ENCODE measurements at places on chromosomes 2 and 18.

GRCh38 chr2:208608122-208608835, 201.7 kb downstream of the PTH2R start:
- no peak for DNase-seq

DNA sequence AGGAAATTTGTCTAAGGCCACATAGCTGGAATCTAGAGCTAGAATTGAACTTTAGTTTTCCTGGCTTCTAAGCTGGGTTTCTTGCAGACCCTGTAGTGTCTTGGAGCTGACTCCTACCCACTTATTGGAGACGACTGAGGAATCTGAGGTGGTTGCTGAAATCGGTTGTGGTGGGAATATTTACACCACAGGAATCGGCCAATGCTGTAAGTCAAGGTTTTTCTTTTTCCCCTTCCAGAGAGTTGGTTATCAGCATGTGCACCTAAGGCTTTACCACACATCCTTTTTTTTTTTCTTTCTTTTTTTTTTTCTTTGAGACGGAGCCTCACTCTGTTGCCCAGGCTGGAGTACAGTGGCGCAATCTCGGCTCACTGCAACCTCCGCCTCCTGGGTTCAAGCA, 9.4 kb downstream of the CABLES1 start:
- no peak for DNase-seq

DNA sequence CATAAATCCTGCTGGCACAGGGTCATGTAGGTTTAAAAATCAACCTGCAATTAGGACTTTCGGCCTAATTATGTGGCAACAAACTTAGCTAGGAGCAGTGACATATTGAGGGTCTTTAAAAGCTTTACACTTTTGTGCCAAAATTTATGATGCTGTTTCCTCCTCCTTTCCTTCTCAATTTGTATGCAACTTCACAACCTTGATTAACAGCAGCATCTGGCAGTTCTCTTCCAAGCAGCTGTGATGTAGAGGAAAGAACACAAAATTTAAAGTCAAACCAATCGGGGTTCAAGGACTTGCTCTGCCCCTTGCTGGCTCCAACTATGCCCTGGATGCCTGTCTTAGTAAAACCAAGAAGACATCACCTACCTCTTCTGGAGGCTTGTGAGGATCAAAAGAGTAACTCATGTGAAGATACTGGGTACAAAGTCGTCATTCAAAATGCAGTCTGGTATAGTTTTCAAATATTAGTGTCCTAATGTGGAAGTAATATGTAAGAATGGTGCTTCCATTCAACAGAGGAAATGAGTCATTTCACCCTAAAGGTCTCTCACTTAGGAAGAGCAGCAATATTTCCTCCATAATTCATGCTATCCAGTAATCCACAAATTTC, 94.7 kb downstream of the ANKRD44 start:
- no peak for DNase-seq

GRCh38 chr2:191349990-191350389, 104.8 kb downstream of the MYO1B start:
- no peak for DNase-seq

GRCh38 chr2:54952978-54953456, 97.2 kb downstream of the RTN4 start:
- no peak for DNase-seq

- DNase-seq, result no peak
These were observed 16.6 kb upstream of the RPE start for GRCh38 chr2:209985874-209986273.

DNA sequence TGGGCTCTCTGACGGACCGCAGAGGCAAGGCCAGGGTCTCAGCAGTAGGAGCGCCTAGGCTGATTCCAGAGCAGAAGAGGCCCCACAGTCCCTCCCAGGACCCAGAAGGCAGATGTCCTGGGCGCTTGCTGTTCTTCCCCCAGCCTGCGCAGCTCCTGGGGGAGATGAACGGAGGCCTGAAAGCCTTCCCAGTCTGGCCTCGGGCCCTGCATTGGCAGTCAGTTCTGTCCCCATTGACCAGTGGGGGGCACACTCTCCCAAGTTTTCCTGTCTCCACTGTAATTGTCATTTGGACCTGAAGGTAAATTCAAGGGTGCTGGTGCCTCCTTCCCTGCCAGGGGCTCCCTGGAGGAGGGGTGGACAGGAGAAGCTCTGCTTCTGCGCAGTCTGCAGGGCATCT, 345.7 kb downstream of the CYP26B1 start:
- DNase-seq, result no peak

DNA sequence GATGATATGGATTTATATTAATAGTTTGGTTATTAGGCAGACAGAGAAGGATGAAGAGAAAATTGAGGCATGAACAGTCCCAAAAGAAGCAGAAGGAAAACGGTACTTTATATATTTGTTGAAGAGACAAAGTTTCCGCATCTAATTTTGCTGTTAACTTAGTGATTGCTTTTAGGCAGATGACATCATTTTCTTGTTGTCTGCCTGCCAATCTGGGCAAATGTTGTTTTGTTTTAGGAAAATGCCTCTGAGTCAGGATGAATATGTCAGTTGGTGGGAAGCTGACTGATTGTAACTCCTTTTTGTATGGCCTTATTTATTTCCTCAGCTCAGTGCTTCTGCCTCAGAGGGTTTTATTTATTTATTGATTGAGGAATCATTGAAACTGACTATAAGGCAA, 52.5 kb upstream of the CAVIN2 start:
- no peak for DNase-seq

GRCh38 chr2:137039482-137040152, 274.3 kb downstream of the THSD7B start:
- no peak for DNase-seq

DNA sequence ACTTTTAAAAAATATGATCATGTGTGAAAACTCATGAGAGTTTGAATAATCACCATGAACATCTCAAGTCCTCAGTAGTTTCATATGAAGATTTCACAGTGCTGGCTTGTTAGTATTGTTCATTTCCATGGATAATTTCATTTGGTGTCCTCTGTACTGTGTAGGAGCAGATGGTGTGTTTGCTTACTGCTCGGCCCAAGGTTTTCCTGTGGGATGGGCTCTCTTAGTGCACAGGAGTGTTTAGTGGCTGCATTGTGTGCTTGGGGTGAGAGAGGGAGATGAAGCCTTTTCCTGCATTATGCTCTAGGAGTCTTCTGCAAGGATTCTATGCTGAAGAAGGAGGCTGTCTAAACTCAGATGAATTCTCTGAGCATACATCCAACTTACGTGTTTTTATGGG, 270.6 kb downstream of the SOCS6 start:
- no peak for DNase-seq

DNA sequence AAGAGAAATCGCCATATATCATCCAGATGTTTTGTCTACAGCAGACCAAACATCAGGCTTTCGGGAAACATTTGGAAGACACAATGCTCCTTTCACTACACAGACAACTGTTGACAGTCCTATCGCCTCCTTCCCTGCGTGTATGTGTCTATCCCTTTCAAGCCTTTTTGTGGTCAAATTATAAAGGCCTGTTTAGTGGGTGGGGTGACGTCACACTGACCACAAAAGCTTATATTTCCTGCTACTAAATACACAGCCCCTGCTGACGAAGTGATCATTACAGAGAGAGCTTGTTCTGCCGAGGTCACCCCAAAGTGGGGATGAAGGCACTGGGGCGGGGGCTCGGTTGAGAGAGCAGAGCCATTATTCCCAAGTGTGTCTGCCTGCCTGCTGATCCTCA, 302.7 kb upstream of the TNP1 start:
- no peak for DNase-seq

DNA sequence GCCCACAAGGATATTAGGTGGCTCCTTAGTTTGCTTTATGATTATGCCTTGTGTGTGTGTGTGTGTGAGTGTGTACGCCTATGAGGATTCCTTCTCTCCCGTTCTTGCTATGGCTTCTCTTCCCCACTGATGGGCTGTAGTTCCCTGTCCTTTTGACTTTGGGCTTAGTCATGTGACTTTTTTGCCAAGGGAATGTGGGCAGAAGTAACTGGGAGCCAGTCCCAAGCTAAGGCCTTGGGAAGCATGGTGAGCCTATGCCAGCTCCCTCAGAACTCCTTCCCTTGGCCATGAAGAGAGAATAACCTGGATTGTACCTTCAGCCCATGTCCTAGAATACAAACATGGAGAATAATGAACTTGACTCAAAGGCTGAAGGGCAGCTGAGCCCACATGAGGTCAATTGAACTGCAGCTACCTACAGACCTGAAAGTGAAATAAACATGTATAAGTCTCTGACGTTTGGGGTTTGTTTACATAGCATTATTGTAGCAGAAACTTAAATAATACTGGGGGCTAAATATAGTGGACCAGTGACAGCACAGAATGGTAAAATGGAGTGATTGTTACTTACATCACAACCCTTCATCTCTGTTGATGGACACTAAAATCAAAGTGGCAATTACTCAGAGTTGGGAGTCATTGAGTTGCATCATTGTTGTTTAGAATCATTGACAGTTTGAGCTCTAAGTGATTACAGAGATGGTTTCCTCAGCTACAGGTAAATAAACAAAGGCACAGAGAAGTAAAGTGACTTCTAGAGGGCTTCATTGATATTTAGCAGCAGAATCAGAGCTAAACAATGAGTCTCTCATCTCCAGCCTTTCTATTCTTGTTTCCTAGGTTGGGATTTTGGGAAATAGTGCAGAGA, 15.3 kb upstream of the IL36G start:
- no peak for DNase-seq

GRCh38 chr18:6885006-6885481, 155.5 kb downstream of the ARHGAP28 start:
- no peak for DNase-seq

DNA sequence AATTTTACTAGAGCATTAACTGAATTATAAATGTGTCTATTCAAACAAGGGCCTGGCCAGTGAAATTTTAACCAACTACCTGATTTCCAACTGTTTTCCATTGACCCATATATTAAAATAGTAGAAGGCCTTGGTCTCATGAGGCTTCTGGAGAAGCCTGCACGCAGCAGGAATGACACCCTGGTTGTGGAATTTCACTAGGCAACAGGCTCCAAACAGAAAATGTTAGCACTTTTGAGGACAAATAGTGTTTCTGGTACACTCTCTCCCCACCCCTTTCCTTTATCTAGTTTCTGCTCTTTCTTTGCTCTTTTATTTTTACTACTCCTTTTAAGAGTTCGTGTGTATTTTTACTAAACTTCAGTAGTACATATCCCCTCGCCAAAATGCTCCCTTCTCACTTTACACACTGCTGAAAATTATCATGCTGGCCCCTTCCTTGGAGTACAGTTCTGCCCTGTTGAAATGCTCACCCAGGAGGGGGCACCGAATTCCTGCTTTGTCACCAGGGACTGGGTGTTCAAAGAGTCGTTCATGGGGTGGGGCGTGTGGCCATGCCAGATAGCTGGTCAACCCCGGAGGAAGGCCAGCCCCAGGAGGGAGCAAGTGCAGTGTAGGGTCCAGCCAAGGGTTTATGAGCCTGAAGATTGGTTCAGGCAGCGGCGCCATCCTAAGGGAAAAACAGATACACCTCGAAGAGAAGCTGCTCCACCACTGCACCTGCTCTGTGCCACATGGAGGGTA, 22.1 kb upstream of the COL6A3 start:
- no peak for DNase-seq

DNA sequence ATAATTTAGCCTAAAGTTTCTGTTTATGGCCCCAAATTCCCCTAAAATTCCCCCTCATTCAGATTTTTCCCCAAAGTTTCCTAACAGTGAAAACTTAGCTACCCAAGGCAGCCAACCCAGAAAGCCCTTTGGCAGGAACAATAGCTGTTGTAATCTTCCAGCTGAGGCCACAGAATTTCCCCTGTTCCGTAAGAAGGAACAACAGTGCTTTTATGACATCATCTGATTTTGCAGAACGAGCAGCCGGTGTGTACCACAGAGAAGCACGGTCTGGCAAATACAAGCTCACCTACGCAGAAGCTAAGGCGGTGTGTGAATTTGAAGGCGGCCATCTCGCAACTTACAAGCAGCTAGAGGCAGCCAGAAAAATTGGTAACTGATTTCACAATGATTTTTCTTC, 6.3 kb downstream of the TNFAIP6 start:
- no peak for DNase-seq

DNA sequence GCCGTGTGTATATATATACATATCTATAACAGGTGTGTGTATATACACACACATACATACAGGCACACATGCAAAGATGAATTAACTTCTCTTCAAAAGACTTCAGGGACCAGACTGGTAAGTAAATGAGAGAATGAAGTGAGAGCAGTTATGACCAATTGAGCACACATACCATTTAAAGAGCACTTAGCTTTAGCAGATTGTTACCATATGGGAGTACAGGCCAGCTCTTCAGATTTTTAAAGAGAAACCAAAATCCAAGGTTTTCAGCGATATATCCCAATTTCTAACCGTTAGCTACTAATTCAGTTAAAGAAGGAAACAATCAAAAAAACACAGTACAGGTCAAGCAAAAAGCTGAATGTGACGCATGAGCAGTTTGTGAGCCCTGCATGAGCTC, 23.7 kb downstream of the INPP1 start:
- DNase-seq, result no peak

- DNase-seq, result peak; percentile 69
These were observed 181.4 kb downstream of the SMAD2 start for GRCh38 chr18:47748847-47749599.

DNA sequence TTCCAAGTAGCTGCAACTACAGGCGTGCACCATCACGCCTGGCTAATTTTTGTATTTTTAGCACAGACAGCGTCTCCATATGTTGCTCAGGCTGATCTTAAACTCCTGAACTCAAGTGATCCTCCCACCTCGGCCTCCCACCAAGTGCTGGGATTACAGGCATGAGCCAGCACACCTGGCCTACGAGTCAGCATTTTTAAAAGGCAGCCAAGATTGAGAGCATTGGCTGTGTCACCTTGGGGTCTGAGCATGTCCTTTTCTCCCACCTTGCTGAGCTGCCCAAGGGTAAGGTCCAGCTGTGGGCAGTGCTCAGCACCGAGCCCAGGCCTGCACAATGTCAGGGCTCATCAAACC, 142.8 kb upstream of the LMAN1 start:
- no peak for DNase-seq

- no peak for DNase-seq
These were observed 174.0 kb downstream of the CCDC85A start for GRCh38 chr2:56357655-56358295.

GRCh38 chr2:105085525-105085924, 47.7 kb downstream of the MRPS9 start:
- DNase-seq, result no peak

DNA sequence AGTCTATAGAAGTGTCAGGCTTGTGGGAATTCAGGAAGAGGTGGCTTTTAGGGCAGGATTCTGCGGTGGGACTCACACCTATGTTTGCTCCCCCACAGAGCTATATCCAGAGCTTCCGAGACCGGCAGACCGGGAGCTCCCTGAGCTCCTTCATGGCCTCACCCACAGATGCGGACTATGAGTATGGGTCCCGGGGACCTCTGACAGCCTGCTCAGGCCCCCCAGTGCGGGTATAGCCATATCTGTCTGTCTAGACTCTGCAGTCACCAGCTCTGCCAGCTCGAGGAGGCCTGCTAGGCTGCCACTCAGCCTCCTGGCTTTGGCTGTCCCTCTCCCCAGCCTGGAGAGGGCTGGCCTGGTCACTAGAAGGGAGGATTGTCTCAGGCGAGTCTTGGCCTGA, 5.8 kb downstream of the TMEM198 start:
- DNase-seq, result no peak

- no peak for DNase-seq
These were observed 46.8 kb upstream of the CTDP1 start for GRCh38 chr18:79632765-79633164.
